ENCODE measurements at places on chromosomes 11 and 22.
A peak's percentile ranks its signal among the peaks of the same experiment; 100 is the strongest.

DNA sequence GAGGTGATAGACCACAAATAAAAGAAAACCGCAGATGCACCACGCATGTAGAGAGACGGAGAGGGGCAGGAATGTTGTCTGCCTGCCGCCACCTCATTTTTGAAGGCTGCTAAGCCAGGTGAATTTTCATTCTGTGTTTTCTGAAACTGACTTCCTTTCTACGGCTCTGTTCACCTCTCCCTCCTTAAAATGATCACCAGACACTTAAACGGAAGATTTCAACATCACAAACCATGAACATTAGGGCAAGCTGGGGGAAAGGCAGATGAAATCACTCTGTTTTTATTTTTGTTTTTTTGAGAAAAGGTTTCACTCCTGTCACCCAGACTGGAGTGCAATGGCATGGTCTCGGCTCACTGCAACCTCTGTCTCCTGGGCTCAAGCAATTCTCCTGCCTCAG is 232.4 kb downstream of the MIAT start:
- DNase-seq: no peak

DNA sequence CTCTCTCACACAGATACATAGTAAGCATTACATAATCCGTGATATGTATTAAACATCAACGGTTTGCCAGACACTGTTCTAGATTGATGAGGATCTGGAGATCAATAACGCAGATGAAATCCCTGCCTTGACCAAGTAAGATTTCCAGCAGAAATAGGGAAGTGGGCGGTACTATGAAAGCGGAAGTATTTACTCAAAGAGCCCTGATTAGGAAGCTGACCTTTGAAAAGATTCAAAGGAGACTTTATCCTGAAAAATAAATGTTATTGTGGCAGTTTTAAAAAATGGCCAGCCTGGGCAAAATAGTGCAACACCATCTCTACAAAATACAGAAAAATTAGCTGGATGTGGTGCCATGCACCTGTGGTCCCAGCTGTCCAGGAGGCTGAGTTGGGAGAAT is 26.8 kb downstream of the GAB2 start:
- no peak for DNase-seq

- peak; percentile 32 for DNase-seq
Observed at GRCh38 chr22:23862103-23862502, 4.4 kb downstream of the SLC2A11 start.

GRCh38 chr11:130476922-130477491 is 28.6 kb downstream of the ADAMTS15 start:
- DNase-seq: no peak

- peak; percentile 80 for DNase-seq
Observed at GRCh38 chr11:68146704-68147474, 25.7 kb upstream of the CHKA start.

DNA sequence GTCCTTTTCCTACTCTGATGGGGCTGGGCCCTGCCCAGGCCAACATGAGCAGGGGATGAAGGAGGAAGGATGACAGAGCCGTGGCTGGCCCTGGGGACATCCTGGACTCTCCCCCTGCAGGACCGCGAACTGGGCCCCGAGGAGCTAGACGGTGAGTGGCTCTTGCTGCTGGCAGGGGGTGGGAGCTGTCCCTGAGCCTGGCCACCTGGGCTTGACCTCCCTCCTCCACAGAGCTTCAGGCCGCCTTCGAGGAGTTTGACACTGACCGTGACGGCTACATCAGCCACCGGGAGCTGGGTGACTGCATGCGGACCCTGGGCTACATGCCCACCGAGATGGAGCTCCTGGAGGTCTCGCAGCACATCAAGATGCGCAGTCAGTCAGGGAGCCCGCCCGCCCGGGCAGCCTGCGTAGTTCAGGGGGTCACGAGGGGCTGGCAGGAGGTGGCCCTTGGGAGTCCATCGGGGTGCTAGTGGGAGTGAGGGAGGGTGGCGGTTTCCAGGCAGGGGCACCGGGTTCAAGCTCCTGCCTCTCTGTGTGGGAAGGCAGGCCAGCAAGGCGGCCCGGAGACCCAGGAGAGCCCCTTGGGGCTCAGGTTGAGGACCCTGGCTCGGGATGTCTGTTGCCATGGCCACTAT is 1.0 kb downstream of the CABP4 start:
- DNase-seq: no peak

DNA sequence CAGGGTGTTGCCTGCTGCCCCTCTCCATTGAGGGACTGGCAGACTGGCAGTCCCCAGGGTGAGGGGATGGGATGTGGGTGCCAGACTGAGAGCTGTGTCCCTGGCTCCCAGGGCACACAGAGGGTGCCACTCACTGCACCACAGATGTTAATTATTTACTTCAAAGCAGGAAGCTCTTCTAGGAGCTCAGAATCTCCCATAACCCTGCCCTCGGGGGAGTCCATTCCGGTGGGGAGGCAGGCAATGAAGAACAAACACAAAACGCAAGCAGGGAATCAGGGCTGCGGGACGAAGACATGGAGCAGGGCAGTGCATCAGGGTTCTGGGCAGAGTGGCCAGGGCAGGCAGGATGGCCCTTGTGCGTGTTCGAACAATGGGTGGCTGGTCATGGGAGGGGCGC is 24.4 kb upstream of the FLRT1 start:
- no peak for DNase-seq

DNA sequence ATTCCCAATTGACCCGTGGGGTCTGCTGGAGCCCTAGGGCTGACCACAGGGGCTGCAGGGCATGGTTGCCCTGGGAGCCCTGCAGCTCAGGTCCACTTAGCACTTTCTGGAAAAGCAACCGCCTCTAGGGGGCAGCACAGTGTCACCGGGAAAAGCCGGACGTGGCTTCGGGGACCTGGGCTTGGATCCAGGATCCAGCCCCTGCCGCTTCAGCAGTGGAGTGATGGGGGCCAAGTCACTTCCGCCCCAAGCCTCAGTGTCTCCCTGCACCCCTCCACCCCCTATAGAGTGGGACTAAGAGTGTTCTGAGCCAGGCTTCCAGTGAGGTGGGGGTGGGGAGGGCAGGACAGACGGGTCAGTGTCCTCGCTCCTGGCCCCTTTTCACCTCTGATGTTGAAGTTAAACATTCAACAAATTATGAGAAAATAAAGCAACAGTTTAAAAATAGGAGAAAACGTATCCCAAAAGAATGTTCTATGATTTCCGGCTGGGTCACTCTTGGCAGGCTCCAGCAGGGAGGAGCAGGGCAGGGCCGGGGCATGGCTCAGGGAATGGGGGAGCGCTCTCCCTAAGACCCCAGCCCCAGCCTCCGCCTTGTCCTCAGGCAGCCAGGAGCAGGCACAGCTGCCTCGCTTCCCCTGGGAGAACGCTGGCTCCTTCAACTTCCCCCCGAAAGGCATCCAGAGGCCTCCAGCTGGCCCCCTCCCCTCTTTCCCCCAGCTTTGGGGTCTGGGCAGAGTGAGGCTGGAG is 96.5 kb upstream of the FGF3 start:
- DNase-seq: peak; percentile 63

- DNase-seq: peak; percentile 66
Observed at GRCh38 chr22:37623075-37624016, 14.7 kb downstream of the GGA1 start.

- no peak for DNase-seq
Observed at GRCh38 chr22:48287031-48287430, 1524.6 kb downstream of the TBC1D22A start.

DNA sequence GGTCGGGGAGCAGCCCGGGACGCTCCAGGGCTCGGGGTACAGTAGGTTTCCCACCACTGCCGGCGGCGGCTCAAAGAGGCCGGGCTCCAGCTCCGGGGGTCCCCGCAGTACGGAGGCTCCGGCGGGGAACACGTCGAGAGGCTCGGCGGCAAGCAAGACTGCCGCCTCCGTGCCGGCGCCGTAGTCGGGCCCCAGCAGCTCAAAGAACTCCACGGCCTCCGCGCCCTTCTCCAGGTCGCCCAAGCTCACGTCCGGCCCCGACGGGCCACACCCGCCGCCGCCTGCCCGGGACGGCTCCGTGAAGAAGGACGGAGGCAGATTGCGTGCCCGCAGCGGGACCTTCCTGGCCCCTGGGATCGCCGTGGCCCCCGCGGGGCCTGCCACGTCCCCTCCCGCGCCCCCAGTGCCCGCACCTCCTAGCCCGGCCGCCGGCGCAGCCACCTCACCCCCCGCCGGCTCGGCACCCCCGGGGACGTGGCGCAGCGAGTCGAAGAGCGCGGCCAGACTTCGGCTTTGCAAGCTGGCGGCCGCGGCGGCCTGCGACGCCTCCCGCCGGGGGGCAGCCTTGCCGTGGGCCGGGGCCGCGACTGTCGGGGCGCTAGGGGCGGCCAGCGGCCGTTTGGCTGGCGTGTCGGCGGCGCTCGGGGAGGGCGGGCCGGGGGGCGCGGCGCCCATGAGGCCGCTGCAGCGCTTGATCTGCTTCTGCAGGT is 775 bp downstream of the FAM181B start:
- no peak for DNase-seq

DNA sequence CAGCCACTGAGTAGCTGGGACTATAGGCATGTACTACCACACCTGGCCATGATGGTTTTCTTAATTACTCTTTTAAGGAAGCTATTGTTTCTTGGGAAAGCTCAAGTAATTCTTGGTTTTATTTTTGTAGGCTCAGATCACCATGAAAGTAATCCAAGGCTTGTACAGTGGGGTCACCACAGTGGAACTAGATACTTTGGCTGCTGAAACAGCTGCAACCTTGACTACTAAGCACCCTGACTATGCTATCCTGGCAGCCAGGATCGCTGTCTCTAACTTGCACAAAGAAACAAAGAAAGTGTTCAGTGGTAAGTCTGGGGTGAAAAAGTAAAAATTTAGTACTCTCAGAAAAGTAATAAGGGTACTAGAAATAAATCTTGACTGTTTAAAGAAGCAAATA is 11.3 kb downstream of the RRM1 start:
- no peak for DNase-seq

DNA sequence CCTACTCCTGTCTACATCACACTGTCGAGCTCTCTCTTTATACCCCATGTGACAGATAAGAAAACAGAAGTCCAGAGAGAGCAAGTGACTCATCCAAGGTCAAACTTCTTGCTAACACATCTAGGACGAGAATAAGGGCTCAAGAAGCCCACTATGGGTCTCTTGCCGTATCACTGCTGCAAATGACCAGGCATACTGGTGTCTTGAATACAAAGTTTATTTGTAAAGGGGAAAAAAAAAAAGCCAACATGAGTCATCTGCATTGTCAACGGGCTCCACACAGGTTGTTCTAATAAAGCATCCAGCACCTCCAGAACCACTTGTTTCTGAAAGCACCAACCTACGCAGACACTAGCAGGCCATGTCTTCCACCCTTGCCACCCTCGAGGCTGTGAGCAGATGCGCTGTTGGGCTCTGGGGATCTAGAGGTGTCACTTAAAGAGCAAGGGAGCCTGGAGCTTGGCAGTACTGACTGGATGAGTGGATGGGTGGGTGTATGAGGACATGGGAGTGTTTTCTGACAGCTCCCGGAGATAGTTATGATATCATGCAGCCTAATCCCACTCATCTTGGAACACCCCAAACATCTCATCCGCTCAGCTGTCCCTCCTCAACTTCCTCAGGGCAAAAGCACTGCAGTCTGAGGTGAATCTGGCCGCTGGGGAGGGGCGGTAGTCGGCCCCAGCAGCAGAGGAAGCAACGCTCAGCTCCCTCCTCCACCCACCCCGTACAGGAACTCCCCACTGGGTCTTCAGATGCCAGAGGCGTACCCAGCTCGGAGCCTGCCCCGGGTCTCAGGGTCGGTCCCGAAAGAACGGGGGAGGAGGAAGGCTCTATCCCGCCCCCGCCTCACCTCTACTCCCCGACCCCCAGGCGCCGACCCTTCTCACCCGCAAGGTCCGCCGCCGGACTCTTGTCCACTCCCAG is 1.0 kb downstream of the SMCO4 start:
- no peak for DNase-seq

DNA sequence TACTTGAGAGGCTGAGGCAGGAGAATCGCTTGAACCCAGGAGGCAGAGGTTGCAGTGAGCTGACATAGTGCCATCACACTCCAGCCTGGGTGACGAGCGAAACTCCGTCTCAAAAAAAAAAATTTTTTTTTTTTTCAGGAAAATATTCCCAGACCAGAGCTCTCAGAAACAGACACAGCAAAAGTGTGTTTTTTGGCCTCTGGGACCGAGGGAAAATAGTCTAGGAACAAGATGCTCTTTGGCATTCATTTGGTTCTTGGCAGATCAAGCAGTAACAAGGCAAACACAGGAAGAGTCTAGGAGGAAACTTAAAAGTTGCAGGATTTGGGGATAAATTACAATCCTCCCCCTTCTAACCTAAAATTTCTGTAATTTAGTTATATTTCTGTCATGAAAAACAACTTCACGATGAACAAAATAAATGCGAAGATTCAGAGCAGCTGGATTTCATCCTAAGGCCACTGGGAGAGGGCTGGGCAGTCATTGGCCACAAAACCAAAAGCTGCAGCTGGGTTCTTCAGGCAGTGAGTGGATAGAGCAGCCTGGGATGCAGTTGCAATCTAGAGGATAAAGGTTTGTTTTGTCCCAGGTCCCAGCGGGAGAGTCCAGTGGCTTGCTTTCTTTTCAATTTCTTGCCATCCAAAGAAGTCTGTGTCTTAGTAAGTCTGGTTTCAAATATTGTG is 19.7 kb downstream of the ATG16L2 start:
- no peak for DNase-seq

GRCh38 chr22:30803679-30804078 is 109.0 kb downstream of the OSBP2 start:
- no peak for DNase-seq

DNA sequence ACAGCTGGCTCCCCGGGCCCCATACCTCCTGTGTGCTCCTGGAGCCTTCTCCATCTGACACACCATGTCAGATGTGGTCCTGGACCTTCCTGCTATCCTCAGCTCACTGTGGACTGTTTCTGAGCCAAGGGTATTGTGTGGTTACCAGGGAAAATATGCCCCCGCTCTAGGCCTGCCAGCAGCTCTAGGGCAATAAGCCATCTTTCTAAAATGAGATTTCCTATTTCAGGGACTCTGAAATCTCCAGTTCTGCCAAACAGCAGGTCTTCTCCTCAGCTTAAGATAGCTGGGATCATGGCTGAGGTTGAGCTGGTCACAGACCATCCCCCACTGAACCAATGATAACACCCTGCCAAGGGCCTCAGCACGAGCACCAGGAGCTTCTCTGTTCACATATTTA is 227.6 kb downstream of the ST3GAL4 start:
- no peak for DNase-seq

DNA sequence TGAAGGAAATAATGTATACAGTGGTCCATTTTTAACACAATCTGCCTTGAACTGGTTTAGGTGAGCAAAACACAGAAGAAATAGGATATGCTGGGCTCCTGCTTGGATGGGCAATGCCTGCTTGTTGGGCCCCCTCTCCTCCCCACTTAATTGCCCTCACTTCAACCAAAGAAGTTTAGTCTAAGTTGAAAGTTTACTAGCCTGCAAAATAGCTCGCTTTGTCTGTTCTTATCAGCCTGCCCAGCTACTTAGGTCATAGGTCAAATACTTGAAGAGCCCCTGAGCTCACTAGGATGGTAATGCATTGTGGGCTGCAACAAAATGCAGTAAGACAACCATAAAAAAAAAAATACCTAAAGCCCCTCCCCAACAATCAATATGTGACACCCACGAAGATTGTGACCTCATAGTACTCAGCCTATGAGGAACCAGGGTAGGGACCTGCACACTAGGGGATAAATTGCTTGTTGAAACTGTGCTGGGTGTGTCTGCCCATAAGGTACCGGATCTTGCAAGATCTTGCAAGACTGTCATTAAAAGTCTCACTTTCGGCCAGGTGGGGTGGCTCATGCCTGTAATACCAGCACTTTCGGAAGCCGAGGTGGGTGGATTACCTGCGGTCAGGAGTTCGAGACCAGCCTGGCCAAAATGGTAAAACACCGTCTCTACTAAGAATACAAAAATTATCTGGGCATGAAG is 10.9 kb downstream of the DRICH1 start:
- no peak for DNase-seq

GRCh38 chr11:130206141-130206540 is 46.6 kb downstream of the ST14 start:
- DNase-seq: no peak

Data from hematopoietic multipotent progenitor cell treated with erythropoietin and hydrocortisone succinate and interleukin-3 and kit ligand, for 15 days (in vitro differentiated cells).